ENCODE measurements at places on chromosomes 3 and 15. TPM values are rescaled to one million over a fixed set of nuclear protein-coding genes. Genes with fewer than 3 reads are reported as not detected.
A peak's percentile ranks its signal among the peaks of the same experiment; 100 is the strongest.

DNA sequence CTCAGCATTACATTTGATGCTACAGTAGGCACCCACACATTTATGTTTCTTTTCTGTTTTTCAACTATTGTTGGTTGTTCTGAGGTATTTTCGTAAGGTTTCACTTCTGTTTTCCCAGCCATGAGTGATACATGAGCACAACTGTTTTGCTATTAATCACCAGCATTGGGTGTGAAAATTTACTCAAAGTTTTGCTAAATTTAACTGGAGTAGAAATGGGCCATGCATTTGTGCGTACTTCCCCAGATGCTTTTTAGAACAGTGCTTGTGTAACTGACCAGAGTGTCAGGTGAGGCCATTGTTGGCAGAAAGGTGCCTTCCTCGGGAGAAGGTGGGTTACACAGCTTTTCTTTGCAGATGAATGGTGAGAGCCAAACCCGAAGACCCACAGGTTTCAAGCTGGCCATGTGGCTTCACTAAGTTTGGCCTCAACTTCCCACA is 70.4 kb downstream of the ST6GAL1 start:
- DNase-seq = no peak

Gene AHSG
- not detected for total RNA-seq

GRCh38 chr3:17623464-17623863 is 119.0 kb downstream of the TBC1D5 start:
- DNase-seq = no peak

GRCh38 chr3:167066977-167067786 is 312.9 kb downstream of the ZBBX start:
- no peak for DNase-seq

GRCh38 chr3:66073464-66074141 is 34.9 kb upstream of the MAGI1 start:
- no peak for DNase-seq

GRCh38 chr3:55885721-55886120 is 398.6 kb upstream of the WNT5A start:
- DNase-seq = no peak

Gene RARRES1
- total RNA-seq = 6.4 TPM

Gene ALPK3
- total RNA-seq = 23.6 TPM

Gene CATSPER2
- total RNA-seq = 1.8 TPM

- no peak for DNase-seq
Observed at GRCh38 chr3:11814663-11815062, 32.0 kb downstream of the TAMM41 start.

Gene TERC
- 139 TPM for total RNA-seq

Gene HRH1
- 3.9 TPM for total RNA-seq

Gene MAPKBP1
- 21.7 TPM for total RNA-seq

- no peak for DNase-seq
Observed at GRCh38 chr15:85805420-85805819, 10.7 kb upstream of the KLHL25 start.

Gene FBXO40
- total RNA-seq = not detected

Gene MESP2
- total RNA-seq = not detected

- DNase-seq = no peak
Observed at GRCh38 chr3:155704771-155705559, 39.9 kb downstream of the PLCH1 start.

Gene PLA2G4D
- total RNA-seq = 0.28 TPM

- DNase-seq = no peak
Observed at GRCh38 chr3:77620009-77620408, 580.1 kb downstream of the ROBO2 start.

DNA sequence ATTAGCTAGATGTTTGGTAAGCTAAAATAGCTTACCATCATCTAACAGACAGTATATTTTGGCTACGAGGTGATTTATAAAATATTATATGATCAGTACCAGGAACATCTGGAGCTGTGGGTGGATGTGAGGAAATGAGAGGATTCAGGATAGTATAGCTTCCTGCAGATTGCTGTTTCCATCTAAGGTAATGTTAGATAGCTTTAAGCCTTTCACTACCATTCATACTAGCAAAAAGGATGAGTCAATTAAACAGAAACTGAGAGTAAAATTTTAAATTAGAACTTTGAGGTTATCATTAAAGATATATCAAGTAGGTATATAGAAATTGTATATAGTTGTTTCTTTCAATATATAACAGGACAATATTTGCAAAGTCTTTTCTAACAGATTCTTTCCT is 8.0 kb downstream of the ZBTB20 start:
- no peak for DNase-seq

Gene TMIE
- total RNA-seq = not detected

DNA sequence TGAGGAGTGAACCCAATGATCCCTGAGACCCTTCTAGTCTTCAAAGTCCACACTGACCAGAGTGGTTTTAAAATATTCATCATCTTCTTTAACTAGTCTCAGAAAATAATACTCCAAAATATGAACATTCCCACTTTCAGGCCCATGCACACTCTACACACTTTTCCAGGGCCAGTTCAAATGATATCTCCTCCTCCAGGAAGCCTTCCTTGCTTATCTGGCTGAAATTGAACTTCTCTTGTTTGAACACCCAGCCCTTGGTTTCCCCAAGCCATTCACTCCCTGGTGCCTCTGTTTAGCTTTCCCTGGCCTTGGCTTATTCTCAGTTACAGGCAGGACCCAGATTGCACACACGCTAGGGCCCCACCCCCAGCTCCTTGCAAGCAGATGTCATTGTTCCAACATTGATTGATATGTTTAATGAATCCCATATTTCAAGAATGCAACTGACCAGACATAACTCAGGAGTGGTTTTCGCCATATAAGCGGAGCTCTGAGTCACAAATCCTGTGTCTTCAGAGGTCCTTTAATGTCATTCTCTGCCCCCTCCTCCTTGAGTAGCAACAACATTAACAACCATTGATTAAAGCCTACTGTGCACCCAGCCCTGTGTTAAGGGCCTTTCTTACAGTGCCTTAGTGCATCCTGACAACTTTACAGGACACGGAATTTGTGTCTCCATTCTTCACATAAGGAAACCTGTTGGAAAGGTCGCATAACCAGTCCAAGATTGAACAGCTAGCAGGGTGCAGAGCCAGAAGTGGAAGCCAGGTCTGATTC is 2.1 kb downstream of the ITGA11 start:
- no peak for DNase-seq

DNA sequence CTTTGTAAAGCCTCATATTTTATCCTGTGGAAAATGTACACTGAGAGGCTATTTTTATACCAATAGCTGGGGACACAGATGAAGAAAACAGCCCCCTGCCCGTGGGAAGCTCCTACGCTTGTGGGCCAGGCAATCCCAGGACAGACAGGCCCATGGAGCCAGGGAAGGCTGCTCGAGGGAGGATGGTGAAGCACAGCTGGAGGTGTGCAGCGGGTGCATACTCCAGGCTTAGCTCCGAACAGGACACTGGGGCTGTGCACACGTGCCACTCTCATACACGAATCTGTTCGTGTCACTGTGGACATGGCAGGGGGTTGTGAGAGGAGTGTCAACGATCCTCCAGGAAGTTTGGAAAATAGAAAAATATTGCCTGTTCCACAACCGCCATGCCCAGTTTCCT is 36.1 kb downstream of the SMAD6 start:
- peak; percentile 22 for DNase-seq

- no peak for DNase-seq
Observed at GRCh38 chr3:37675833-37676596, 185.7 kb upstream of the CTDSPL start.

DNA sequence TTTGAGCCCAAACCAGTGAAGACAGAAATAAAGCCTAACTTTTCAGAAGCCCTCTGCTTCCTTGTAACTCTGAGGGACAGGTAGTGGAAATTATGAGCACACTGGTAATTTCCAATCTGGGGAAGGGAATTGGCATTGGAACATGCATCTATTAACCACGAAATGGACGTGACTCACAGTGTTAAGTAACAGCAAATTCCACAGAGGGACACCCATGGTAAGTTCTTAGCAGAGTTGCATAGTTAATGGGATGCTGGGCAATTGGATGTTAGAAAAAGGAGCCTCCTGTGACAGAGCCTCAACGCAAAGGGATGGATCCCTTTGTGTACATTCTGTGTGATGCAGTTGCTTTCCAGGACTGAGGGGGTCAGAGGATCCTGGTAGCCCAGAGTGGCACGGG is 168.6 kb downstream of the SEMA6D start:
- DNase-seq = no peak

Gene ZNF860
- total RNA-seq = under 0.01 TPM

GRCh38 chr3:195441476-195441991 is 1.3 kb downstream of the ACAP2 start:
- no peak for DNase-seq

Gene CADPS
- 12.5 TPM for total RNA-seq

- no peak for DNase-seq
Observed at GRCh38 chr3:182389071-182389815, 404.1 kb upstream of the ATP11B start.

- no peak for DNase-seq
Observed at GRCh38 chr15:98898122-98898521, 109.5 kb downstream of the PGPEP1L start.

DNA sequence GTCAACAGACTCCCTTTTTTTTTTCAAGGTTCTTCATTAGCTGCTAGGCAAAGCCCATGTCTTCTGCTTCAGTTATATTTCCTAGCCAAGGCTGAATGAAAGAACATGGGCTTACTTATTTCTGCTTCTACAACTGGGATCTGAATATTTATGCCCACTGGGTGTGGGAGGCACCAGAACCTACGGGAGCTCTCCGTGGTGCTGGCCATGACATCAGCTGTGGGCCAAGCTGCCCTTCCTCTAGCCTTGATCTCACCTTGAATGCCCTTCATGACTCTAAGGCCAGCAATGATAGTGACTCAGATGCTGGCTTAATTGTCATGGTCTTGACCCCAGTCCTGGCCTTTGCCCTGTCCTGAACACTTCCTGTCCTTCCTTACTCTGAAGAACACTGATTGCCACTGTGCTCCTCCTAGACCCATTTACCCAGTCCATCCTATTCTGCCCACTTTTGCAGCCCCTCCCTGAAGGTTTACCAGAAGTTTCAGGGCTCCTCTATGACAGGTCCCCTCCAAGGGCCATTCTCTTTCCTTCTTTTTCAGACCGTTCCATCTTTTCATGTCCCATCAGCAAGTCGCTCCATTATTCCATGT is 32.8 kb upstream of the PRR20G start:
- DNase-seq = no peak

- DNase-seq = no peak
Observed at GRCh38 chr15:83358972-83359564, 74.6 kb upstream of the BNC1 start.

DNA sequence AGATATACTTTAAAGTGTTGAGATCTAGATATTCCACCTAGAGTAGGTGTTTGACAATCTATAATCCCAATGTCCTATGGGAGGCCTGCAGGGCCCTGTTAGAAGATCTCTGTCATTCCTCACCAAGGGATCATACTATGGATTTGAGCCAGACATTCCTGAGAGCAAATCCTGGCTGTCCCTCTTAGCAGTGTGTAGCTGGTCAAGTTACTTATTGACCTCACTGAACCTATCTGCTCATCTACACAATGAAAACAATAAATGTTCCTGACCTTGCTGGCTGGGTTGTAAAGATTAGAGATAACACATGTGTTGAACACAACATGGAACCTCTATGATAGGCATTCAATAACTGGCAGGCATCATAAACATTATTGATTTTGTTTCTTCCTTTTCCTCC is 265.6 kb upstream of the ATP11B start:
- no peak for DNase-seq

DNA sequence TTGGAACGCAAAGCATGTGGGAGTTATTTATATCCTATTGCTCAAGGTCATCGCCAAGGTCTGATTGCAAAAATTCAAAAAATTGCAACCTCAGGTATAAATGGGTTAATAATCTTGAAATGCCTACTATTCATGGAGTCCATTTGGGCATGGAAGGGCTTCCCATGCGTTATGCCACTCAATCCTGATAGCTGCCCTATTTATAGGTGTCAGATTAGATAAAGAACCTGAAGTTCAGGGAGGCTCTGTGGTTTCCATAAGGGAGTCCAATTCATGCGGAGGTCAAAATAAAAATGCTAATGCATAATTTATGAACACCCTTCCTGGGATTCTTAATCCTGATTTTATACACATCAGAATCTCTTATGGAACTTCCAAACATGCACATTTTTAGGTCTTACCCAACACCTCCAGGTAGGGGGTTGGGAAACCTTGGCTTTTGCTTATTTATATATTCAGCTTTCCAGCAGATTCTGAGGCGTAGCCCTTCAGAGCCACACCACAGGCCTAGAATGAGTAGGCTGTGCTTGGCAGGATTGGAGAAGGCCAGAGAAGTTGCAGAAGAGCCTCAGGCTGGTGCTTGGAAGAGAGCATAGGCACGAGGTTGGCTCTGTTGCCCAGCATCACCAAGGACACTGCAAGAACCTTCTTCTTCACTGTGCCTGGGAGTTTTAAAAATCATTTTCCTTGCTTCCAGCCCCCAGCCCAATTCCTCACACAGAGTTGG is 324.4 kb upstream of the CFAP20DC start:
- no peak for DNase-seq

Gene ATP13A4
- total RNA-seq = 2.9 TPM

- DNase-seq = no peak
Observed at GRCh38 chr15:64284042-64284441, 71.9 kb downstream of the CSNK1G1 start.

Gene COX5A
- 73.7 TPM for total RNA-seq

Gene ITIH4
- total RNA-seq = 5.6 TPM

Gene CLDN16
- not detected for total RNA-seq

Gene PIERCE2
- total RNA-seq = 6.6 TPM

Measured in sigmoid colon (tissue), 7 donors.